Astrocyte of the hippocampus (primary cell): ENCODE measurements at places on chromosomes 4 and X.
A peak's percentile ranks its signal among the peaks of the same experiment; 100 is the strongest.

DNA sequence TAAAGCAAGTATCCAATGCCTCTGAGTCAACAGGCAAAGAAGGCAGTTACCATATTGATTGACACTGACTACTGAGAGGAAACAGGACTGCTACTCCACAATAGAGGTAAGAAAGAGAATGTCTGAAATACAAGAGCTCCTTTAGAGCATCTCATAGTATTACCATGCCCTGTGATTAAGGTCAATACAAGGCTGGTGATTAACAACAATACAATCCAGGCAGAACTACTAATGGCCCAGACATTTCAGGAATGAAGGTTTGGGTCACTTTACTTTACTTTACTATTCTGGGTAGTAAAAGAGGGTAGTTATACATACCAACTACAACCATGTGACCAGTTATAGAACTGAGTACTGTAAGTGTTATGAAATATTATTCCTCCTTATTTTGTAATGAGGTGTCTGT is 44.5 kb downstream of the BRWD3 start:
- DNase-seq, result peak; percentile 67

- no peak for DNase-seq
These were observed 34.2 kb downstream of the PLAC1 start for GRCh38 chrX:134624046-134624430.

GRCh38 chr4:113555868-113556267 is 205.7 kb downstream of the CAMK2D start:
- no peak for DNase-seq

DNA sequence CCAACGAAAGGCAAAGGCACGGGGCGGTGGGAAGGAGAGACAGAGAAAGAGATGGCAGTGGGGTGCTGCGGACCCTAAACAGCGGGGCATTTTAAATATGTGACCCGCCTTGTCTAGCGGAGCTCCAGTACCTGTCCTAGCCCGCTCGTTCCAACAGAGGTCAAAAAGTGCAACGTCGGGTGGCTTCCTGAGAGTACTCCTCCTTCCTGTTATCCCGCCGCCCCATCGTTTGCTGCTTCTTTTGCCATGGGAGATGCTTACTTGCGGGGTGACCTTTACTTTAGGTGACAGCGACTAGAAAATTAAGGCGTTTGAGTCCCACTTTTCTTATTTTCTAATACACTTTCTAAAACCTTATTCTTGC is 735 bp downstream of the NRK start:
- no peak for DNase-seq

GRCh38 chrX:130082244-130083106 is 27.8 kb downstream of the ELF4 start:
- DNase-seq, result no peak

- DNase-seq, result no peak
These were observed 201.0 kb upstream of the GPR101 start for GRCh38 chrX:137234651-137235402.

- peak; percentile 84 for DNase-seq
These were observed 7.0 kb downstream of the VAMP7 start for GRCh38 chrX:155888139-155888538.

- DNase-seq, result peak; percentile 37
These were observed 7.7 kb upstream of the WDR13 start for GRCh38 chrX:48589482-48590162.

- DNase-seq, result peak; percentile 70
These were observed 243.6 kb downstream of the ANK2 start for GRCh38 chr4:113293043-113293560.

GRCh38 chrX:153725832-153726285 is 1.2 kb downstream of the ABCD1 start:
- no peak for DNase-seq

- DNase-seq, result no peak
These were observed 90.0 kb upstream of the GATB start for GRCh38 chr4:151850791-151851213.

DNA sequence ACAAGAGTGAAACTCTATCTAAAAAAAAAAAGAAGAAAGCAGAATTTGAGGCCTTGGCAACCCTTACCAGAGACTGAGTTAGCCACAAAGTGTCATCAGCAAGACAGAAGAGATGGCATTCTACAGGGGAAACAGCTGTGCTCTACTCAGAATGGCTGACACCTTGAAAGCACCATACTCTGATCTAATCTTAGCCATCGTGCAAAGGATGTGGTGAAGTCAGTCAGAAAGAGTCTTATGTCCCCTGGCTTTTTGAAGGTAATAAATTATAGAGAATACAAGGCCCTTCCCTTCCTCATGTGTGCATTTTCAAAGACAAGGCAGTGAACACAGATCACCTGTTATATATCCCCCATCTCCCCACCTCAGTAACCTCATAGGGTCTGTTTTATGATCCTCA is 13.2 kb downstream of the CLNK start:
- DNase-seq, result no peak

DNA sequence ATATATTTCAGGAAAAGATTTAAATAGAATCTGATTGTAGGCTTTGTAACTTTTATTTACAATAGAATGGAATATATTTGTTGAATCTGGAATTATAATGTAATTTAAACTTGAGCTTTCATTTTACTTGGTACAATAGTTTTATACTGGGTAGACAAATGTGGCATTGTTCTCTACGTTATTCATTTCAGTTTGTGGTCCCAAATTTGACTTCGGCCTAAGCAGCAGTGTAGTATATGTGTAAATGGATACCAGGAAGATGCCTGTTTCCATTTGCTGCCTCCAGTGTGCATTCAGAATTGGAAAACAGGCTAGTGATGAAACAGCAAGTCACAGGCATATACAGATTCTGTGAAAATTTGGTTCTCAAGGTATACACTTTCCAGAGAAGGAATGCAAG is 77.8 kb downstream of the CLDN22 start:
- DNase-seq, result peak; percentile 15

DNA sequence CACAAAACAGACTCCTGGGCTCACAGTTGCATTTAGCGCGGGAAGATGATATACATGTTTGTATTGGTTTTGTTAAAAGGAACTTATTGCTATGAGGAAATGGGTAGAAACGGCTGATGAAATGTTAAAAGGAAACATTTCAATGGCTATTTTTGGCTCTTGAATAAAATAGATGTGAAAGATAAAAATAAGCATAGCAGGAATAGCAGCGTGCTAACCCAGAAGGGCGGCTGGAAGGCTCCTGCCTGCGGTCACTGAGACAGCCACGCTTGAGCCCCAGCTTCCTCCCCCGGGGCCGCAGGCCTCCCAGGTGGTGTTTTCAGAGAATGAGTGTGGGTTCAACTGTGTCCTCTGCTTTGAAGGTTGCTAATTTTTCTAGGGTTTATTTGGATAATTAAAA is 35.0 kb upstream of the CLCN4 start:
- DNase-seq, result no peak

DNA sequence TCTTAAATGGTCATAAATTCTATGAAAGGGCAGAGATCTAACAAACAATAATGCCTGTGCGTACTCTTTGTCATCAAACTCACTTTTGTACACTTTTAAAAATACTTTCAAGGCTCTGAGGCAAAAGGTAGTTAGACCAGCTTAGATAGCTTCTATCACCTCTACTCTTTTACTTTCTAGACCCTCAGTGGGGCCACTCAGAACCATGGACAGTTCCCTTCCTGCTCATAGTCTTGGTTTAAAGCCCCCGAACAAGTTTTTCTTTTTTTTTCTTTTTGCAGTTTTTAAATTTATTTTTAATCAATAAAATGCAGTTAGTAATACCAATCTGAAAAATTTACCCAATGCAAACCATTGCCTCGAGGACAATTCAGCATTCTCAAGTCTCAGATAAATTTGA is 460.5 kb upstream of the CNKSR2 start:
- DNase-seq, result peak; percentile 39

GRCh38 chr4:169604131-169604900 is 8.1 kb downstream of the NEK1 start:
- DNase-seq, result peak; percentile 81

GRCh38 chrX:50448565-50448964 is 22.1 kb downstream of the DGKK start:
- no peak for DNase-seq

- DNase-seq, result peak; percentile 64
These were observed 111.3 kb upstream of the LNX1 start for GRCh38 chr4:53702334-53703266.
